Inflammatory macrophage (primary cell): ENCODE measurements at places on chromosomes 13 and 19.
A peak's percentile ranks its signal among the peaks of the same experiment; 100 is the strongest.

- no peak for DNase-seq
These were observed 247.3 kb downstream of the GGACT start for GRCh38 chr13:100341327-100341726.

DNA sequence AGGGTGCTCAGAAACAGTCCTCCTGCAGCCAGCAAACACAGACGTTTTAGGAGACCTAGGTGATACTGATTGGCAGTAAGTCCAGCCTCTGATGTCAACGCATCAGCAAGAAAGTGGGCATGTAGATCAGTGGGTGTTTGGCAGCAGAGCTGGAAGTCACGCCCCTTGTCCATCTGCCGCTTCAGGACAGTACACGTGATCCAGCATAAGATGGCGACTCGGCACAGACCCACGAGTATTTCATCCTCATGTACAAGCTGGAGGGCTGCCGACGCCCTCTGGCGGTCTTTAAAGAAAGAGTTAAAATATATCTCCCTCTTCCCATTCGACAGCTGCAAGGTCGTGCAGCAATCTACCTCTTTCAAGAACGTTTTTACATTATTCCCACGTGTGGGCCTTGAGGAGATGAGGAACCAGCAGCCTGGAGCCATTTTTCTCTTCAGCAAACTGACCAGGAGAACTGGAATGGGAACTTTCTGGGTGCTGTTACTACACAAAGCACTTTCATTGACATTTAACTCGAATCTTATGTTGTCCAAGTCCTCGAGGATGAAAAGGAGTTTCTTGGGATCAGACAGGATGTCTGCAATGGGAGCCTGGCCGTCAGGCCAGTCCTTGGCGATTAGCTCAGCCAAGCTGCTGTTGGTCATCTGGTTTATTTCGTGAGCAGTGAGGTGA, 22.3 kb downstream of the NLRP11 start:
- peak; percentile 56 for DNase-seq

DNA sequence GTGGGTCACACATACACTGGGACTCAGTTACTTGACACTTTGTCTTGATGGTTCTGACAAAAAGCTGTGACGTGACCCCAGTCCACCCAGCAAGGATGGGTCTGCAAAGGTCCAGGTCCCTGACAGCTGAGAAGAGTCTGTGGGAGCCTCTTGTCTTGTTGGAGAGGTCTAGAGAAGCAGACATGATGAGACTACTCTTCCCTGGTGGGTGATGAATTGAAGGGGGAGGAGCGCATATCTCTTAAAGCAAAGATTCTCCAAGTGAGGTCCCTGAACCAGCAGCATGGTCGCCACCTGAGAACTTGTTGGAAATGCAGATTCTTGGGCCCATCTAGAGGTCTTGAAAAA, 78.5 kb upstream of the MEDAG start:
- no peak for DNase-seq

DNA sequence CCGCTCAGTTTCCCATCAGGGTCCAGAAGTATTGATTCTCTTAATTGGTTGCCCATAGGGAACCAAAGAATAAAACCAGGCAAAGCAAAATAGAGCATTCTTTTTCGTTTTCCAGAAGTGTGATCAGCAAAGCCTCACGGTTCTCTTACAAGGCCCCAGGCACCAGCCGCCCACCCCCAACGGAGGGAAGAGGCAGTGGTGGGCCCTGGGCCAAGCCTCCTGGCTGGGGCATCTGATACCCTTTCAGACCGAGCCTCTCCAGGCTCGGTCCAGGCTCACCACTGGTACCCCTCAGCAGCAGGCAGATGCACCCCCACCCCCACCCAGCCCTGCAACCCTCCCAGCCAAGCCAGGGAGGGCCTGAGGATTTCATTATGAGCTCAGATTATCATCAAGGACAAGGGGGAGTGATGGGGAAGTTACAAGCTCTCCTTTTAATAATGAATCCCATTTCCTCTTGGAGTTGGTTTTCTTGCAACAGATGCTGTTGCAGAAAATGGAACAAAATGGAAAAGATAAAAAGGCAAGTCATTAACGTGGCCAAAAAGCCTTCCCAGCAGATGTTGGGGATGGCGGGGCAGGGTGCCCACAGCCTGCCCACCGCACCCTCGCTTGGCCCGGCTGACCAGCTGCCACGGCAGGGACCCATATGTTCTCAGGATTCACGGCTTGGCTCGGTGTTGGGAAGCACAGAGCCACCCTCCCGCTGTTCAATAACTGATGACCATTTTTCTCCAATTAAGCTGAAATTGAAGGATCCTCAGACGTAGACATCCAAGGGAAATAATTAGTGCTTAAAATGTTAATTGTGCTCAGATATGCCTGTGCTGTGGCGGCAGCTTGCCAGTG, 45.9 kb upstream of the KCTD15 start:
- no peak for DNase-seq

DNA sequence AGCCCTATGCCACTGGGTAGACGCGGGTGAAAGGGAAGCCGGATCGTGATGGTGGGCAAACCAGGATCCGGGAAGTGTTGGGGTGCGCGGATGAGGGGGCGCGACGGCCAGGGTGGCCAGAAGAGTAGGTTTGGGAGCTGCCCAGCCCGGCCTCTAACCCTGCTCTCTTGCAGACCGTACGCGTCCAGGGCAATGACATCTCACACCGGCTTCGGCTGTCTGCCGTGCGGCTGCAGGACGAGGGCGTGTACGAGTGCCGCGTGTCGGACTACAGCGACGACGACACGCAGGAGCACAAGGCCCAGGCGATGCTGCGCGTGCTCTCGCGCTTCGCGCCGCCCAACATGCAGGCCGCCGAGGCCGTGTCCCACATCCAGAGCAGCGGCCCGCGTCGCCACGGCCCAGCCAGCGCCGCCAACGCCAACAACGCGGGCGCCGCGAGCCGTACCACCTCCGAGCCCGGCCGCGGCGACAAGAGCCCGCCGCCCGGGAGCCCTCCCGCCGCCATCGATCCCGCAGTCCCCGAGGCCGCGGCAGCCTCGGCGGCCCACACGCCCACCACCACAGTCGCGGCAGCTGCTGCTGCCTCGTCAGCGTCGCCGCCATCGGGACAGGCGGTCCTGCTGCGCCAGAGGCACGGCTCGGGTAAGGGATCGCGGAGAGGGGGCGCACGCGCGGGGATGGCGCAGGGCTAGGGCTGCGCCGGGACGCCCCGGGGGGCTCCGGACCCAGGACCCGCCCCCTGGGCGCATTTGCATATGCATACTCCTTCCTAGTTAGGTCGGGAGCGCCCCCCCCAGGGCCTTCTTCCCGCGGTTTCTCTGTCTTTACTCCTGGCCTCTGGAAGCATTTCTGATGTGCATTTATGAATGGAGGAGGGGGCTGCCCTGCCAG, 4.1 kb downstream of the VSTM2B start:
- no peak for DNase-seq

DNA sequence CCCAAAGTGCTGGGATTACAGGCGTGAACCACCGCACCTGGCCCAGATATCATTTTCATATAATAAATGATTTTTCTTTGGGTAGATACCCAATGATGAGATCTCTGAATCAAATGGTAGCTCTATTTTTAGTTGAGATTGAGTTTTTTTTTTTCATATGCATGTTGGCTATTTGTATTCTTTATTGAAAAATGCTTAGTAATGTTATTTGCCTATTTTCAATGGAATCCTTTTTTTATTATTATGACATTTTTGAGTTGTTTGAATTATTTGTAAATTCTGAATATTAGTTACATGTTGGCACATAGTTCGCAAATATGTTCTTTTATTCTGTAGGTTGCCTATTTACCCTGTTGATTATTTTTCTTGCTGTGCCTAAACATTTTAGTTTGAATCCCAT, 55.8 kb downstream of the ZNF254 start:
- DNase-seq: no peak

- peak; percentile 92 for DNase-seq
These were observed 64.9 kb upstream of the HTR2A start for GRCh38 chr13:46961719-46962118.

DNA sequence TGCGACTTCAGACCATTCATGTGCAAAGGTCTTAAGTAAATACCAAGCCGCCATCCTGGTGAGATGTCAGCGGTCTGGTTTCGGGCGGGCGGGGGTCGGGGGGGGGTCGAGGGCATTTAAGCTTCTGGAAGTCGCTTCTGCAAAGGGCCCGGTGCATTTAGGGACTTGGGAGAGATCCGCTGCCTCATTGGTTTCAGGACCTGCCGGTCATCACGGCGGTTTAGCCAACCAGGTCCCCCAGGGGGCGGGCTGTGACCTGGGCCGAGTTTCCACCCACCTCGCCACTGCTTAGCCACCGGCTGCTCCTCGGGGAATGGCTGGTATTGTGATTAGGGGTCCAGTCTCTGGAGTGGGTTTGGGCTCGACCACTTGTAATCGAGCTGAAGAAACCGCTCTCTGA, 7.8 kb downstream of the ANKLE1 start:
- DNase-seq: peak; percentile 87

DNA sequence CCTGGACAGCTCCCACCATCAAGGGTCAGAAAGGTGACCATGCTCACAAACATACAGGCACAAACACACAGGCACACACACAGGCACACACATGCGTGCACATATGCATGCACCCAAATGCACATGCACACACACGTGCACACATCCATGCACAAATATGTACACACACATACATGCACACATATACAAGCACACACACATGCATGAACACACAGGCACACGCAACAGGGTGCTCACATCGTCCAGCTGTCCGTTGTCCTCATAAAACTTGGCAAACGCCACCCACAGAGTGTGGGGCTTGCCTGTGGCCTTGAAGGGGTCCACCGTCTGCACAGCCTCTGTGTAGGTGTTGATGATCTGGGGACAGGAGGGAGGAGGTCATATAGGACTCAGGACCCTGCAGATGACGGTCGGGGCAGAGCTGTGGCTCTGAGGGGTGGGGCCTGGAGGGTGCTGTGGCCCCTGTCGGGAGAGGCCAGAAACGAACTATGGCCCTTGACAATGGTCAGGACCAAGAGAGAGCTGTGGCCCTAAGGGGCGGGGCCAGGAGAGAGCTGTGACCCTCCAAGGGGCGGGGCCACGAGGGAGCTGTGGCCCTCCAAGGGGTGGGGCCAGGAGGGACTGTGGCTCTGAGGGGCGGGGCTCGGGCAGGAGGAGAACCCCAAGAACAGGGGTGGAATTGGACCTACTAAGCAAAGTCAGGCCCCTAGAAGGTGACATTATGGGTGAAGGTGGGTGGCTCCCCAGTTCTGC, 6.2 kb downstream of the XAB2 start:
- no peak for DNase-seq
